ENCODE measurements at places on chromosomes 12 and 14.
A peak's percentile ranks its signal among the peaks of the same experiment; 100 is the strongest.

- DNase-seq: peak; percentile 17
These were observed 214.3 kb upstream of the PDE3A start for GRCh38 chr12:20154052-20154451.

DNA sequence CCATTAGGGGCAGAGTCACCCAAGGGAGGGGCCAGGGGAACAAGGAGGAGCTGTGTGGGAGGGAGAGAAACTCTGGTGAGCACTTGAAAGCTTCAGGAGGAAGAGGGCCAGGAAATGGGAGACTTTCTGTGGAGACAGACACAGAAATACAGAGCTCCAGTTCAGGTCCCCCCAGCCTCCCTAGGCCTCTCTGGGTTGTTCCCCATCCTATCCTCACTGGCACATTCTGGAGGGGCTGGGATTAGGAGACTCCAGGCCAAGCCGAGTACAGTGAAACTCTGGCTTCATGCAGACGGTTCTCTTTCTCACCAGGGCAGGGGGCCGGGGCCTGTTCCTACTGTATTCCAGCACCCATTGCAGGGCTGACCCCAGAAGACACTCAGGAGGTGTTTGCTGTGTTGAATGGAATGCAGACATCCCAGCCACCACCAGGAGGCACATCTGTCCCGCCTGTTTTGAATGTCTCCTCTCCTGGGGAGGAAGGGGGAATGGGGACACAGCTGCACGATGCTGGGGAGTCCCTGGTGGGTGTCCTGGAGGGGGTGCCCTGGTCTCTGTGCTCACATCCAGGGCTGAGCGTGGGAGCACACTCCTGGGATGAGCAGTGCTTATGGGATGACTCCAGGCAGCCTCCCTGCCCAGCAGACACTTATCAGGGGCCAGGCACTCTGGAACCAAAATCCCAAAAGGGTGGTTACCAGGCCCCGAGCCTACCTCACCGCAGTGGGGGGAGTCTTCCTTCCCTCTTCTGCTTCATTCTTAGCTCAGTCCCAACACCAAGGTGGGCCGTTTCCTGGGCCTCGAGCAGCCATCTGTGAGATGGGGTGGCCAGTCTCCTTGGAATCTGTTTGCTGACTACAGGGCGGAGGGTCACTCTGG is 5.5 kb upstream of the KRT84 start:
- DNase-seq: no peak

DNA sequence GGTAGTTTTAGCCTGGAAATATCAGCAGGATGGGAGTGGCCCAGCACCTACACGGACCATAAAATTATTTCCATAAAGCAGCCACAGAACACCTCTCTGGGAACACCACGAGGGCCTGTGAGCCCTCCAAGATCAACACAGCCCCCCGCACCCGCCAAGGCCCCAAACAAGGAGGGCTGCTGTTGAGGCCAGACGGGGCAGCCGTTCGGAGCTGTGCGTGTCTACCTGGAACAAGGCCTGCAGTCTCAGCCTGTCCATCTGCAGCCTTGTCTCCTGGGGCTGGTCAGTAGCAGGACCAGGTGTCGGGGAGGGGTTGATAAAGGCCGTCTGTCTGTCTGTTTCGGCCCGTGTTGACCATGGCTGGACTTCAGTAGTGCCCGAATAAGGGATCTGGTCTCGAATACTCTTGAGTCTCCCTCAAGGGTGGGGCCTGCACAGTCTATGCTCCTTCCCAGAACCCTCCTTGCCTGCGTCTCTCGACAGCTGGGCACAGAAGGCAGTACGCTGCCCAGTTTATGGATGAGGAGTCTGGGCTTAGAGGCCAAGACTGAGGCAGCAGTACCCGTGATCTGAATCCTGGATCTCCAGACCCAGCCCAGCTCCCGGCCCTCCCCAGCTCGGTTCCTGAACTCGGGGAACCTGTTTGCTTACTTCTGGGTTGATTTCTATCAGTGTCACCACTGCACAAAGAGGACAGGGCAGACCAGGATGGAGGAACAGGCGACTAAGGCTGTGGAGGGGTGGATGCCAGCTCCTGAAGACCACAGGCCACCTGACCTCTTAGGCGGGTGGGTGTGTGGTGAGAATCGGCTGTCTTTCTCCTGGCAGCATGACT is 23.1 kb upstream of the DLK1 start:
- no peak for DNase-seq

- no peak for DNase-seq
These were observed 27.4 kb downstream of the NELL2 start for GRCh38 chr12:44848703-44849085.

GRCh38 chr12:110760204-110760609 is 17.5 kb upstream of the PPP1CC start:
- DNase-seq: peak; percentile 58

GRCh38 chr12:17579205-17580026 is 510.6 kb downstream of the RERGL start:
- no peak for DNase-seq

- peak; percentile 29 for DNase-seq
These were observed 31.6 kb downstream of the KCNC2 start for GRCh38 chr12:75177997-75178396.

DNA sequence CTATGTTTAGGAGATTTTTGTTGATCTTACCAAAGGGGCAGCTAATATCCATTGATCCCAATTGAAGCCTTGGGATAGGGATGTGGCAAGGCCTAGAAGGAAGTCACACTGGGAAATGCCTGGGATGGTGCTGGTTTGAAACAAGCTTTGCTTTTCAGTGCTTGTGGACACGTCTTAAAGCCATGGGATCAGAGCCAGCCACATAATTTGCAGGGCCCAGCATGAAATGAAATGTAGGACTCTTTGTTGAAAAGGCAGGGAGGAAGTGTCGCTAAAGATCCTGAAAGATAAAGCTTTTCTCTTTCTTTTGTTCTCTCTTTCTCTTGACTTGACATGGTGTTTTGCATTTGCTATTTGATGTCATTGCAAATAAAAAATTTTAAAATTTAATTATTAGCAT is 5.0 kb downstream of the TTC9 start:
- DNase-seq: no peak

DNA sequence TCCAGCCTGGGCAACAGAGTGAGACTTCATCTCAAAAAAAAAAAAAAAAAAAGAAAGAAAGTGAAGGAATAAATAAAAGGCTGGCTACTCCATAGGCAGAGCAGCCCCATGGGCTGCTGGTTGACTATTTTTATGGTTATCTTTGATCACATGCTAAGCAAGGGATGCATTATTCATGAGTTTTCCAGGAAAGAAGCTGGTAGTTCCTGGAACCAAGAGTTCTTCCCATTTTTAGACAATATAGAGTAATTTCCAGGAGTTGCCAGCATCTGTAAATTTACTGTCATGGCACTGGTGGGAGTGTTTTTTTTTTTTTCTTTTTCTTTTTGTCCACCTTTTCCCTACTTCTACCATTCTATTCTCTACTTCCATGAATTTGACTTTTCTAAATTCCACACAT is 24.2 kb downstream of the FGD4 start:
- peak; percentile 80 for DNase-seq

DNA sequence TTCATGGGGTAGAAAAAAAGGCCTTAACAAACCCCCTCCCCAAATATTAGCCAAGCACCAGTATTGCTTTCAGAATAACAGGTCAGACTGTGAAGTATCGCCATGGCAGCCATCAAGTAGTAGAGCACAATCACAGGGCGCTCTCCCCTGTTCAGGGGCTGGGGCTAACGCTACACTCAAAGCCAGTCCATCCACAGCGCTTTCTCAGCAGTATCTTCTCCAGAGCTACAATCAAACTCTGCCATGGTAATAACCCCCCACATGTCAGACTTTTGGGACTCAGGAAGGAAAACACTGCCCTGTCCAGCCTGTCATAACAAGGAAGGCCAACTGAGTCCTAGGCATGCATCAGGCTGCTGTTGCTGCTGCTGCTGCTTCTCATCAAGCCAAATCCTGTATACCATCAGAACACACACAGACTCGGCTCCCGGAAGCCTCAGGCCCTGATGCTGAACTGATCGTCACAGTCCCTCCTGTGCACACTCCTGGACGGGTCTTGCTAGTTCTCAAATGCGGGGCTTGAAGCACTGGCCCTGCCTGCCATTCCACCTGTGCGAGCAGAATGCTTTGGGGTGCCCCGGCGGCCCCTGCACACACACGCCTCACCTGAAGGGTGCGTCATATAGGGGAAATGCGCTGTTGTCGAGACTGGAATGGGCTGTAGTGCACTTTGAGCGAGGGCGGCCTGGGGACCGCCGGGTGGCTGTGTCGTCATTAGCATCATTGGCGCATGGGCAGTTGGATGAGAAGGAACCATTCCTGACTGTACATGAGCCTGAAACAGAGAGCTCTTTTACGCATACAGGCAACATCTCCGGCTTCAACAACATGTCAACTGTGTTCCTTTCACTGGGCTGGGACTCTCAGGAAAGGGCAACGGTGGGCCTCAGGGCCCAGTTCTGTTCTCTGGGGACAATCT is 47.6 kb downstream of the SH2B3 start:
- DNase-seq: no peak

- DNase-seq: no peak
These were observed 26.8 kb downstream of the PLBD1 start for GRCh38 chr12:14540801-14541462.

- no peak for DNase-seq
These were observed 8.4 kb downstream of the RNU4-2 start for GRCh38 chr12:120283318-120283717.

DNA sequence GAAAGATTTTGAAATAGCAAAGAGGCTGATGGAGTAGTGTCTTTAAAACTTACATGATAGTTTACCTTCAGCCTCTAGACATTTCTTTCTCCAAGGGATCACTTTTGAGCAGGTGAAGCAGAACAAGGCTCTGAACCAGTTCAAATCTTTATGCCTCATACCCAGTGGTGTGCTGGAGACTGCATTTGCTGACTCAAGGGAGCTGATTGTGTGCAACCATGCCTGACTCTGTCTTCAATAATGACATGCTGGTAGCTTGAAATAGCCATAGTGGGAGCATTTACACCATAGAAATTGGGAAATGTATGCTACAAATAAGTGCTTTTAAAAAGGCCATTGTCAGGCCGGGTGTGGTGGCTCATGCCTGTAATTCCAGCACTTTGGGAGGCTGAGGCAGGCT is 482.0 kb downstream of the TMTC2 start:
- DNase-seq: no peak

GRCh38 chr12:120337730-120338129 is 10.2 kb upstream of the PLA2G1B start:
- no peak for DNase-seq

- DNase-seq: no peak
These were observed 314.3 kb downstream of the C12orf75 start for GRCh38 chr12:105644770-105645169.

GRCh38 chr14:103690332-103690731 is 24.9 kb downstream of the XRCC3 start:
- DNase-seq: no peak

DNA sequence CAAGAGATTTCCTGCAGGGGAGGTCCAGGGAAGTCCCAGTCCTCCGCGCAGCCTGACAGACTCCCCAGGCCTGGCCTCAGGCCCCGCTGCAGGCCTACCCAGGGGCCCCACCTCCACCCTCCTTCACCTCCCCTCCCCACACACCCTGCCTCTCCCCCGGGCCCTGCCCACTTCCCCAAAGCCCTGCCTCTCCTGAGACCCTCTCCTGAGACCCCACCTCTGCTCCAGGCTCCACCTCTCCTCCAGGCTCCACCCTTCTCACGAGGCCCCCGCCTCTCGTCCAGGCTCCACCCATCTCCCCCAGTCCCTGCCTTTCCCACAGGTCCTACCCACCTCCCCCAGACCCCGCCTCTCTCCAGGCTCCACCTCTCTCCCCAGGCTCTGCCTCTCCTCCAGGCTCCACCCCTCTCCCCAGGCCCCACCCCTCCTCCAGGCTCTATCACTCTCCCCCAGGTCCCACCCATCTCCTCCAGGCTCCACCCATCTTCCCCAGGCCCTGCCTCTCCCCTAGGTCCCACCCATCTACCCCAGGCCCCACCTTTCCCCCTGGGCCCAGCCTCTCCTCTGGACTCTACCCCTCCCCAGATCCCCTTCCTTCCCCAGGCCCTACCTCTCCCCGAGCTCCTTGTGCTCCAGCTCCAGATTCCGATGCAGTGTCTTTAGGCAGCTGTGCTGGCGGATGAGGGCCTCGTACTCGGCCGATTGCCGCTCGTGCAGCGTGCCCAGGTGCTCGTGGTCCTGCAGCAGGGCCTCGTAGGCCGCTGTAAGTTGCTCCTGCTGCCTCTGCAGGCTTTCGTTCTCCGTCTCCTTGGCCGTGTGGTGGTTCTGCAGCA is 58.8 kb upstream of the GPR68 start:
- no peak for DNase-seq

DNA sequence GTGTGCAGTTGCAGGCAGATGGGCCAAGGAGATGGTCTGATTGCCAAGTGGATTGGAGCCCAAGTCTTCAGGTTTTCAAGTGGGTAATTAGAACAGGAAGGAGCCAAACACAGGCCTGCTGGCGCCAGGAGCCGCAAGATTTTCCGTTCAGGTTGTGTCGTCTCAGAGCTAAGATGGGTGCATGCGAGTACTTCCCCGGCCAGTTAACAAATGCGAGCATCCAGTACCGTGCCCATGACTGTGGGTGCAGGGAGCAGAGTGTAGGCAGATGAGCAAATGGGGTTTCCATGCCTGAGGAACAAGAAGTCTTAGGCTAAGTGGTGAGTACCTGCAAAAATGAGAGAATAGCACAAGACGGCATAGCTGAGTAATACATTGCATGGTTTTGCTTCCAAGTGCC is 90.5 kb downstream of the CHST11 start:
- no peak for DNase-seq

DNA sequence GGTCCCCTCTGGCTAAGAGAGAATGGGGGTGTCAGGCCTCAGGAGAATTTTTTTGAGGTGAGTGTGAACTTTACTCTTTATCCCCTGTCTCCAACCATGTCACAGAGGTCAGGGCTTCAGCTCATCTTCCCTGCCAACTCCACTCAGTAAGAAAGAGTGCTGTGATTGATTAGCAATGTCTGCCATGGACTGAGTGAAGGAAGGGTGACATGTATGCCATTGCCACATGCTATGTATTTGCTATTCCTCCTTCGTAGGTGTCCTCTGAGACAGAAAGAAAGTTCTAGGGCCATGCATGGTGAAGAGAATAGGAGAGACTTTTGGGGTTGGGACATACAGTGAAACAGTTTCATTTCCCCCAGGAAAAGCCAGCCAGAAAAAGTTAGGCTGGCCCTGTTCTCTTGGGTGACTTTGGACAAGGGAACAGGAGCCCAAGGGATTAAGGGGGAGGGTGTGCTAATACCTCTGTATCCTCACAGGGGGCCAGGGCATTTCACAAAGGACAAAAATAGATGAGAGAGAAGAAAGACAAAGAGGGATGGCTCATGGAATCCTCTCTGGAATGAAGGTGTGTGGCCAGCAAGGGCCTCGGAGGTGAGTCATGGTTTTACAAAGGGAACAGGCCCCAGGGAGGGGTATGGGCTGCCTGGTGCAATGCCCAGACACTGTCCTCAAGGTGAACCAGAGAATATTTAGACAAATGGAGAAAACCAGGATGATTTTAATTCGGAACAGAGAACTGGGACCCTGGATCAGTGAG is 13.9 kb upstream of the MYL2 start:
- DNase-seq: no peak

GRCh38 chr12:51785906-51786305 is 62.6 kb downstream of the FIGNL2 start:
- no peak for DNase-seq

- DNase-seq: no peak
These were observed 132.8 kb downstream of the VRK1 start for GRCh38 chr14:96929950-96930349.
